Spinal cord (tissue), 10 donors: ENCODE measurements at places on chromosomes 1 and 21.

DNA sequence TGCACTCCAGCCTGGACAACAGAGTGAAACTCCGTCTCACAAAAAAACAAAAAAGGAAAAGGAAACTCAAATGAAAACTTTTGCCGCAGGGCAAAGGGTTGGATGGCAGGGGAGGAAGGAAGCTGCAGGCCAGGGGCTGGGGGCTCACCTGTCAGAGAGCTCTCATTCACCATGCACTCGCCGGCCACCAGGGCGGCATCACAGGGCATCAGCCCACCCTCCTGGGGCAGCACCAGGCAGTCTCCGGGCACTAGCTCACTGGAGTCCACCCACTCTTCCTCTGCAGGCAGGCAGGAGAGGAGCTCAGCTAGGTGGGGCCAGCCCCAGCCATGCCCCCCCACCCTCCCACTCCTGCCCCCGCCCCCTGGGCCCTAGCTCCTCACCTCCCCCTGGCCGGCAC lies 11.9 kb downstream of the ATP13A2 start:
- DNase-seq: no peak

- DNase-seq: no peak
Measured at GRCh38 chr1:17274186-17275170, 25.6 kb downstream of the PADI3 start.

DNA sequence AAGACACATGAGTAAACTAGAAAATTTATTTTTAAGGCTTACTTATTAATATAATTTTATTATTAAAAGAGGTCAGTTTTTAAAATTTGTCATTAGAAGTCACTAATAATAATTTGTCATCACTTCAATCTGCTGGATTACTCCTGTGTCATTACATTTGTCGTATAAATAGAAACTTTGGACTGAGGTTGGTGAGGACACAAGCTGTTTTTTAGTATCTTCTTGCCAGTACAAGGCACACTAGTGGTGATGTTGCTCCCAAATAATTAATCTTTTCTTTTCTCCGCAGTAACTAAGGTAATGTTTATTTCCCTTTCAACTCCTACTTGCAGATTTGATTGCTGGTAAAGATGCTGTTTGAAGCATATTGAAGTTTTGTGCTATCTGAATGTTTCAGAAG lies 59.4 kb upstream of the TENT5C start:
- no peak for DNase-seq

DNA sequence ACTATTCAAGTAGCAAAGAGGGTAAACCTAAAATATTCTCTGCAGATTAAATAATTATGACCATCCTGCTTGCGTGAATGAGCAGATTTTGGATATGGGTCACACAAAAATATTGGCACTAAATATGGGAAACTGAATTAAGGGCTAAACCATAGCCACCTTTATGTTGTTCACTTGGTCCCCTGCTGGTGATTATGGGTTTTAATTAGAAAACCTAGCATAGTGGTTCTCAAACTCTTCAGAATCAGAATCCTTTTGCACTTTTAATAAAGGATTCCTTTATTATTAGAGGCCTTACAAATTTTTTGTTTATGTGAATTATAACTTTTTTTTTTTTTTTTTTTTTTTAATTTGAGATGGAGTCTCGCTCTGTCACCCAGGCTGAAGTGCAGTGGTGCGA lies 38.5 kb upstream of the ZNHIT6 start:
- no peak for DNase-seq

DNA sequence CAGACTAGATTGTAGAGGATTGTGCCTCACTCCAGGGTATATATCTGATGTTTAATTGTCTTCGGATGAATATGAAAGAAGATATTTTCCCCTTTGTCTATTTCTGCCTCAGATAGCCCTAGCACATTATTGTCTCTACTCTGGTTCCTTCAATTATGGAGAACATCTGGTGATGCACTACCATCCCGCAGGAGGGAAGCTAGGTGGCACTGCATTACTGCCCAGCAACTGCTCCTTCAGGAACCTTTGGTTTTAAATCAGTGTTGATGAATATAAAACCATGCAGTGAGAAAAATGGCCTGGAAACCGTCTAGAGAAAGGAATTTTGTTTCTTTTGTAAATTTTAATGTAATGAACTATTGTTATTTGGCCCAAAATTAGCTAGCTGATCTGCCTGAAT lies 68.5 kb downstream of the GPR88 start:
- DNase-seq: peak; percentile 53

GRCh38 chr1:39676948-39677548 lies 5.1 kb upstream of the NT5C1A start:
- DNase-seq: no peak

DNA sequence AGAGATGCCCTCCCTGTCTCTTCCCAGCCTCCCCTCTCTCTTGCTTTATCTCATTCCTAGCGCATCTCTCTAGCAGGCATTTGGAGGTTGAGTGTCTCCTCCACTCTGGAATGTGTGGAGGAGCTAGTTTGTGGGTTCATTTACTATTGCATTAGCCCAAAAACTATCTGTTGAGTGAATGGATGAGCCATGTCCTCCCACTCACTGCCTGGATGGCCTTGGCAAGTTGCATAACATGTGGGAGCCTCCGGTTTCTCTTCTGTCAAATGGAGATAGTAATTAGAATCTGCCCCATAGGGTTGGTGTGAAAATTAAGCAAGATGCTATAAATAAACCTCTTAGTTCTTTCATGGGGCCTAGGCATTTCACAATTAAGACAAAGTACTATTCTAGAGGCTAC lies 181.8 kb downstream of the KAZN start:
- no peak for DNase-seq

GRCh38 chr1:7557301-7557891 lies 213.7 kb upstream of the VAMP3 start:
- DNase-seq: peak; percentile 31

GRCh38 chr1:71492298-71493041 lies 411.6 kb upstream of the ZRANB2 start:
- no peak for DNase-seq

GRCh38 chr1:235101558-235102258 lies 26.9 kb downstream of the TOMM20 start:
- DNase-seq: no peak

DNA sequence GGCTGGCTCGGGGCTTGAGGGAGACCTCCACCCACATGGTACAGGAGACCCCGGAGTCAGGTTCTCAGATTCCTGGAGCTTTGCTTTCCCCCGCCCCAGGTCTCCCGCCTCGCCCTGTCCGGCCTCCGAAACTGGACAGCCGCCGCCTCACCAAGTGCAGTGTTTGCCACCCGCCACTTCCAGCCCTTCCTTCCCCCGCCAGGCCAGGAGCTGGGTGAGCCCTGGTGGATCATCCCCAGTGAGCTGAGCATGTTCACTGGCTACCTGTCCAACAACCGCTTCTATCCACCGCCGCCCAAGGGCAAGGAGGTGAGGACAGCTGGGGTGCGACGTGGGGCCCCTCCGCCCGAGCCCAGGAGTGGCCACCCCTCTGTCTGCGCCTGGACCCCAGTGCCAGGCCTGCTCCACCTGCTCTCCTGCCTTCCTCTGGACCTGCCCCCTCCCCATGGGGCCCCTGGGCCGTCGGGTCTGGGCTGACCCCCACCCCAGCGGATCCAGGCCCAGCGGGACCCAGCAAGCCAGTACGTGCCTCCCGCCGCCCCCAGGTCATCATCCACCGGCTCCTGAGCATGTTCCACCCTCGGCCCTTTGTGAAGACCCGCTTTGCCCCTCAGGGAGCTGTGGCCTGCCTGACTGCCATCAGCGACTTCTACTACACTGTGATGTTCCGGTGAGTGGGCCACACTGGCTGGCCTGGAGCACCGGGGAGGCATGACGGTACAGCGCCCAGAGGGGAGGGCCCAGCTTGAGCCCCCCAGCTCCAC lies 8.7 kb downstream of the SELENON start:
- DNase-seq: no peak
